ENCODE measurements at places on chromosomes 3 and 15.

DNA sequence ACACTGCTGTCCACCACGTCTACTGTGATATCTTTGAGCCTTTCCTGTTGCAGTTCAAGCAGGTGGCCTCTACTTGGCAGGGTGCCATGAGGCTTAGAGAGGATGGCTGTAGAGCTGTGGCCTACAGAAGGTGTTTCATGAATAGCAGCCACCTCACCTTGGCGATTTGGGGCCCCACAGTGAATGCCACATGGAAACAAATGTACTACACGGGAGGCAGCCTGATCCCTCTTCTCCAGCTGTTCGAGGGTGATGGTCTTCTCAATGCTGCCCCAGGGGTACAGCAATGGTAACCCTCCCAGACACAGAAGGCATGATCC is 70.7 kb downstream of the FAM43A start:
- DNase-seq, result peak; percentile 77

GRCh38 chr15:69538379-69538778 is 85.8 kb downstream of the RPLP1 start:
- no peak for DNase-seq

DNA sequence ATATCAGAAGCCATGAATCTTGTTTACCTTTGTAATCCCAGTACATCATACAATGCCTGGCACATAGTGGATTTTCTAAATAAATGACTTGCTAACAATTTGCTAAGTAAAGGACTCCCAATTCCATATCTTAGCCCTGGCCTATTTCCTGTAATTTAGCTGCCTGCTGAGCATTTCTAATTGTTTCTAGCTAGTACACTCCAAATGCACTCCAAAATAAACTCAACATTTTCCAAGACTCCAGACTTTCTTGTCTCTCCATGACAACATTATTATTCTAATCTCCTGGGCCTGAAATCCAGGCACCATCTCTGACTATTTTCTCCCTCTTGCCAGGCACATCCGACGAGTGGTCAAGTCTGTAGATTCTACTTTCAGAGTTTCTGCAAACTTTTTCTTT is 773.5 kb downstream of the SQOR start:
- DNase-seq, result no peak

DNA sequence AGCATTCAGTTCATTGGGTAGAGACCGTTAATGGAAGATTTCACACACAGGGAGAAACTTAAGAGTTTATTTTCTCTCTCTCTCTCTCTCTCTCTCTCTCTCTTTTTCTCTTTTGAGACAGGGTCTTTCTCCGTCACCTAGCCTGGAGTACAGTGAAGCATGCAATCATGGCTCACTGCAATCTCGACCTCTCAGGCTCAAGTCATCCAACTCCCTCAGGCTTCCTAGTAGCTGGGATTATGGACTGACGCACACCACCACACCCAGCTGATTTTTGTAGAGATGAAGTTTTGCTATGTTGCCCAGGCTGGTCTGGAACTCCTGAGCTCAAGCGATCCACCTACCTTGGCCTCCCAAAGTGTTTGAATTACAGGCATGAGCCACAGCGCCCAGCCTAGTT is 1.6 kb downstream of the WDR72 start:
- no peak for DNase-seq

GRCh38 chr3:37499061-37499785 is 324.8 kb upstream of the LRRFIP2 start:
- no peak for DNase-seq

DNA sequence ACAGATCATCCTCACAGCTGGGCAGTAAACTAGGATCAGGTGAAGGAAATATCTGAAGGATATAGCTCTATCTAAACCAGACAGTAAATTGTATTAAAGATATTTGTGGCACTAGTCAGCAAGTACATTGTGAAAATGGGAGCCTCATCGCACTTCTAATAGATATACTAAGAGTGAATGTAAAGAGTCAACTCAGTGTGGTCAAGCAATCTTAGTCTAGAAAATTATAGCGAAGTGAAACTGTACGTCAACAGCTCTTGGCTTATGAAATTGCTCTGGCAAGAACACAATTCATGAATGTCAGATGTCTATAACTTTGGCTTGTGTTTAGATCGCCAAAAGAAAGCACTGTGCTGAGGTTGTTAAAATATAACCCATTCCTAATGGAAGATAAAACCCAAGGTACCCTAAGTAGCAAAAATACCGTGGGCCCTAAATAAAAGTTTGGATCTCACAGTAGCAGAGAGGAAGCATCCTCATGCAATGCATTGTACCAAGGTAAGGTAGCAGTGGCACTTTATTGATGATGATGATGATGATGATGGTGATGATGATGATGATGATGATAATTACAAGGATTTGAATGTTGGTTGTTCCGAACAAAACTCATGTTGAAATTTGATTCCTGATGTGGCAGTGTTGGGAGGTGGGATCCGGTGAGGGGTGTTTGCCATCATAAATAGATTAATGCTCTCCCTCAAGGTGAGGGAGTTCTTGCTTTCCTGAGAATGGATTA is 228.5 kb downstream of the UNC13C start:
- no peak for DNase-seq

GRCh38 chr3:140470962-140471361 is 206.9 kb upstream of the TRIM42 start:
- DNase-seq, result no peak

GRCh38 chr3:179967622-179968021 is 69.1 kb downstream of the PEX5L start:
- peak; percentile 77 for DNase-seq

- DNase-seq, result no peak
These were observed 24.6 kb downstream of the TRA2B start for GRCh38 chr3:185912929-185913901.

DNA sequence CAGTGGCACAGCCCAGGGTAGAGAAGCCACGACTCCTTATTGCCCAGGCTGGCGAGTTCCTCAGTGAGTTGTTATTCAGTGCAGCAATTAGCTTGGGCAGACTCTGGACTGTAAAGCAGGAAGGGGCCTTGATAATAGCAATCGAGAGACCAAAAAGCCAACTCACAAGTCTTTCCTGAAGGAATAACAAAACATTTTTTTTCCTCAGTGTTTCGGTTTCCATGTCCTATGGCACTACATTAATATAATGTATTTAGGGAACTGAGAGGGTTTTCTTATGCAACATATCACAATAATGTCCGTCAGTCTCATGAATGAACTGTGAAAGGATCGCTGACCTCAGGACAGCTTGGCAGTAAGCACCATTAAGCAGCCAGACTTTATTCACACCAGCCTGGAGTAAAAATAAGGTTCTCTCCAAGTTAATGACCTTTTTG is 248.9 kb upstream of the TBL1XR1 start:
- DNase-seq, result no peak

DNA sequence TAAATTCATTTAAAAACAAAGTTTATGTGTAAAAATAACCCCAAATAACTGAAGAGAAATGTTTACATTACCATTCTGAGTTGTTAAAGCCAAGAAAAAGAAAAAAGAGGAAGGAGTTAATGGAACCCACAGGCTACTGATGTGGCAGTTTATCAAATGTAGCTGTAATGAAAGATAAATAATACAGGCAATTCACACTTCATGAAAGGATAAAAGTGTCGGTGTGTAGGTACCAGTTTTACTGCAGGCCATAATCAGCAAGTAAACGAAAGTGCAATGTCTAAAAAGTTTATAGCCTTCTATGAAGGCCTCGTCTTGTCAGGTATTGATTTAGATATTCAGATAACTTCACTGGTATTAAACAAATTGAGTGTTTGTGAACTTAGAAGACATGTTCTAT is 164.6 kb downstream of the DPH6 start:
- DNase-seq, result no peak

DNA sequence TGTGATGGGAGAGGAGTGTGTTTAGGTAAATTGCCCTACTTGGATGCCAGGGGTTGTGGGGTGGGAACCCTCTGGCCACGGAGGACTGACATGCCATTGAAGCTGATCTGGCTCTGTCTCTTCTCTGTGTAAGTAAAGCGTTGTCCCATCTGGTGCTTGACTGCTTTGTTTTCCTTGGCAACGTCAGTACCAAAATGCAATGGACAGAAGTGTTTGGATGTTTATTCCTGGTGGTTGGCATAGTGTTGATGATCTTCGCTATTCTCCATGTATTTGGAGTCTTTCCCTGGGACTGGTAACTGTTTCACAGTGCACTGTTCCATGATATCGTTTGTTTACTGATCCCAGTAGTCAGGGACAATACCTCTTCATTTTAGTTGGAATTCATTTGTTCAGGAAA is 130.5 kb upstream of the MCTP2 start:
- DNase-seq, result no peak

DNA sequence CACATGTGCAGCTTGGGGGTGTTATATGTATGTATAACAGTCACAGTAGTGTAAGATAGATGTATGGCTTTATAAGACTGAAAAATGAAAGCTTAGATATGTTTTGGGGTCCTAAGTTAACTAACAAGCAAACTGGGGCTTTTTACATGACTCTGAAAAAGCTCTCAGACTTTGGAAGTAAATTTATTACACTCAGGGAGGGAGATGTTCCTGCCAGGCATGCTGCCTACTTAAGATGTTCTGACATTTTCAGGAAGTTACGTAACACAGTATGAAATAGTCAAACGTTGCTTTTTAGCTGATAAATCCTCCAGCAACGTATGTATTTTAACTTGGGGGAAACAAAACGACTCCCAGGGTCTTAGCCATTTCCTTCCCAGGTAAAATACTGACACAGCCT is 1.7 kb upstream of the IFT57 start:
- DNase-seq, result no peak

DNA sequence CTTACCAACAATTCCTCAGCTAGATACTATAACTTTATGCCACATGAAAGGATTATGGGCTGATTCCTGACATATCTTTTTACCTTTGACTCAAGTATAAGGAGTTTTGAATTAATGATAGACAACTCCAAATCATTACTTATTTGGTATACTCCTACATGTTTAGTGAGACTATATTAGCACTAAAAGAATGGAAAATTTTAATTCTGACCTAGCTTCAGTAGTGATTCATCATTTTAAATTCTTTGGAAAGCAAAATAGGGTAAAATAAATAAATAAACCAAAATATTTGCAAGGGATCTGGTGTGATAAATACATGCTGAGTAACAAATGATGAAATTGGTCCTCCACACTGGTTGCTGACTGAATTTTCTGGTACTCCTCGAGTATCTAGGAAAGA is 42.3 kb upstream of the VGLL3 start:
- DNase-seq, result no peak

DNA sequence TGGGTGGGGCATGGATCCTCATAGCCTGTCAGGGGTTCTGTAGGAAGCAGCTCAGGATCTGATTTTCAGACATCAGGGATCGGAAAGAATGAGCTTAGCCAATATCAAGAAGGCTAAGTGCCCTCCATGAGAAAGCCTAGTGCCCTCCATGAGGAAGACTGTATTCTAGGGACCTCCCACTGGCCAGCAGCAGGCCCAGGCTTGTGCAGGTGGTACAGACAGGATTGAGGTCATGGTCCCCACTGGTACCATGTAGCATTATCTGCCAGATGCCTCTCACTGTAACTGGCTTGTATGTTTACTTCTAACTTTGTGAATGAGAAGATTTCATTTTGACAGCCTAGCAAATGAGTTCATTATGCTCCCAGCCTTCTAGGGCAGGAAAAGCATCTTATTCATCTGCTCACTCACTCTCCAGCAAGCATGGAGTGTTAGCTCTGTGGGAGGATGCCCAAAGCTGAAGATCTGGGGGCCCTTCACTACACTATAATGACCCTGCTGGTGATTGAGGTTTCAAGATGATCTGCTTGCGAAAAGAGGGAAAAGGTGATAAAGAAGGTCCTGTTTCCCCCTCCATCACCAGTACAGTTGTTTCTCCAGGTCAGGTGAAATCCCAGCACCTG is 7.5 kb downstream of the EPHB1 start:
- no peak for DNase-seq

DNA sequence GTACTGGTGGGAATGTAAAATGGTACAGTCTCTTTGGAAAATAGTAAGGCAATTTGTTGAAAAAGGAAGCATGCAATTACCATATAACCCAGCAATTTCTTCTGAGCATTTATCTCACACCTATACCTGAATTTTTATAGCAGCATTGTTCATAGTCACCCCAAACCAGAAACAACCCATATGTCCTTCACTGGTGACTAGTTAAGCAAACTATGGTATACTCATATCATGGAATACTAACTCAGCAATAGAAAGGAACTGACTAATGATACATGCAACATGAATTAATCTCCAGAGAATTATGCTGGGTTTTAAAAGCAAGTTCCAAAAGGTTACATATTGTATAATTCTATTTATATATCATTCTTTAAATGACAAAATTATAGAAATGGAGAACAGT is 60.2 kb downstream of the TRAT1 start:
- no peak for DNase-seq

GRCh38 chr3:56933803-56934202 is 126.7 kb upstream of the SPATA12 start:
- no peak for DNase-seq

DNA sequence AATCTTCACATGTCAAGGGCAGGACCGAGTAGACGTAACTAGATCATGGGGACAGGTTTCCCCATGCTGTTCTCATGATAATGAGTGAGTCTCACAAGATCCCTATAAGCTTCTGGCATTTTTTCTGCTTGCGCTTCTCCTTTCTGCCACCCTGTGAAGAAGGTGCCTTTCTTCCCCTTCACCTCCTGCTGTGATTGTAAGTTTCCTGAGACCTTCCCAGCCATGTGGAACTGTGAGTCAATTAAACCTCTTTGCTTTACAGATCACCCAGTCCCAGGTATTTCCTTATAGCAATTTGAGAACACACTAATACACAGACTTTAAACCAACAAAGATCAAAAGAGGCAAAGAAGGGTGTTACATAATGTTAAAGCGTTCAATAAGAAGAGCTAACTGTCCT is 156.6 kb upstream of the UBE2E2 start:
- no peak for DNase-seq

GRCh38 chr15:51121118-51121517 is 26.4 kb upstream of the TNFAIP8L3 start:
- DNase-seq, result no peak

- DNase-seq, result no peak
These were observed 34.0 kb upstream of the CILP start for GRCh38 chr15:65245096-65245856.

DNA sequence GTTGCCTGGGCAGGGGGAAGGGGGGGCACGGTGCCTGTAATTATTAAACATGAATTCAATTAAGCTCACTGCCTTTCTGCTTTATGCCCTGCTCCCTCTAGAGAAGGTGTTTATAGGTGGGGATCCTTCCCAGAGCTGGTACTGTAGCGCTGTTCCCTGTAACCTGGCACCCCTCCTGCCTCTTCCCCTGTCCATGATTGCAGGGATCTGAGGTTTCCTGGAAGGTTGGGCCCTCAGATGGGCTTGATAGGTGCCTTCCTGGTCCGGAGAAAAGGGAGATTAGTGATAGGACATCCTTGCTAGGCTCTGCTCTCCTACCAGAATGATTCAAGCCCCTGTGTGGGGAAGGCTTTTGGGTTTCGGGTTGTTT is 2.1 kb upstream of the FAM131A start:
- DNase-seq, result peak; percentile 14

- DNase-seq, result no peak
These were observed 130.0 kb downstream of the FRMD4B start for GRCh38 chr3:69255928-69256327.

- DNase-seq, result no peak
These were observed 4.4 kb downstream of the FAH start for GRCh38 chr15:80157215-80157614.

GRCh38 chr3:53044371-53044710 is 1.5 kb downstream of the SFMBT1 start:
- no peak for DNase-seq

- no peak for DNase-seq
These were observed 32.3 kb upstream of the CYP11A1 start for GRCh38 chr15:74399511-74400312.
